ENCODE measurements at places on chromosomes 16 and 17.

- DNase-seq, result no peak
These were observed 345.8 kb upstream of the CDH5 start for GRCh38 chr16:66020642-66021041.

GRCh38 chr16:71758293-71758760, 33.8 kb upstream of the PHLPP2 start:
- DNase-seq, result no peak

DNA sequence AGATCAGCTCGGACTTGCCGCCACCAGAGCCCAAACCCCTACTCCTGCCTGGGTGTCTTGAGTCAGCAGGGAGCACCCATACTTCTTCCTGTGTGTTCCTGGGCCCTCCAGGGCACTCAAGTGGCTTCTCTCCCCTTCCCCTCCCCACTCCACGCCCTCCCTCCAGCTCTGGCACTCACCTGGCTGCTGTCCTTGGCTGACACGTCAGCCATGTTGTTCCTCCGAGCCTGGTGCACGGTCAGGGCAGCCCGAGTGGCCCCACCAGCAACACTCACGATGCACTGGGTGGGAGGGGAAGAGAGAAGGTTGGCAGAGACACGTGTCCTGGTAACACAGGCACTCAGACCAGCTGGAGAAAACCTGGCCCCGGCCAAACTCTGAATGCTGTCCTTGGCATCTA, 11.5 kb downstream of the RUSF1 start:
- DNase-seq, result no peak

- no peak for DNase-seq
These were observed 37.2 kb downstream of the MEAK7 start for GRCh38 chr16:84467256-84467655.

DNA sequence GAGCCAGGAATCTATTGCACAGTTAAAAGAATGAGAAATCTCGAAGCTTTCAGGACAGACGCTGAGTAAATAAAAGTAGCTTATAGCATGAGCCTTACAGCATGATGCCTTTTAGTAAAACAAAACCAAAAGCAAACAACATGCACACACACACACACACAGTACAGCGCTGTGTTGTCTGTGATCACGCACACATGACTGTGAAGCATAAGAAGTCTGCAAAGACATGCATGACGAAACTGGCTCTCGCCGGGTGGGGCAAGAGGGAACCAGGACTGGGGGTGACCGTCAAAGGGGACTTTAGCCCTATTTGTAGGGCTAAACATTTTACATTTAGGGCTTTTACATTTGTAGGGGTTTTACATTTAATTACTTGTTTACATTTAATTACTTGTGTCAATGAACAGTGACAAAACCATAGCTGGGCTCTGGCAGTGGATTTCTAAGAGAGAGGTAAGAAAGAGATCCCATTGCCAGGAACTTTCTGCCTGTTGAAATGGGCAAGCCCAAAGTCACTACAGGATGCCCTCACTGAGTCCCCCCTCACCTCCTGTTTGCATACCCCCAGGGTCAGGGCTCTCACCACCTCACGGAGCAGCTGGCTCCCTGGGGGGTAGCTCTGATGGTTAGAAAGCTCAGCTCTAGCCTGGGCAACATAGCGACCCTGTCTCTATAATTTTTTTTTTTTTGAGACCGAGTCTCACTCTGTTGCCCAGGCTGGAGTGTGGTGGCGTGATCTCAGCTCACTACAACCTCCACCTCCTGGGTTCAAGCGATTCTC, 2.0 kb upstream of the TNFRSF13B start:
- no peak for DNase-seq

DNA sequence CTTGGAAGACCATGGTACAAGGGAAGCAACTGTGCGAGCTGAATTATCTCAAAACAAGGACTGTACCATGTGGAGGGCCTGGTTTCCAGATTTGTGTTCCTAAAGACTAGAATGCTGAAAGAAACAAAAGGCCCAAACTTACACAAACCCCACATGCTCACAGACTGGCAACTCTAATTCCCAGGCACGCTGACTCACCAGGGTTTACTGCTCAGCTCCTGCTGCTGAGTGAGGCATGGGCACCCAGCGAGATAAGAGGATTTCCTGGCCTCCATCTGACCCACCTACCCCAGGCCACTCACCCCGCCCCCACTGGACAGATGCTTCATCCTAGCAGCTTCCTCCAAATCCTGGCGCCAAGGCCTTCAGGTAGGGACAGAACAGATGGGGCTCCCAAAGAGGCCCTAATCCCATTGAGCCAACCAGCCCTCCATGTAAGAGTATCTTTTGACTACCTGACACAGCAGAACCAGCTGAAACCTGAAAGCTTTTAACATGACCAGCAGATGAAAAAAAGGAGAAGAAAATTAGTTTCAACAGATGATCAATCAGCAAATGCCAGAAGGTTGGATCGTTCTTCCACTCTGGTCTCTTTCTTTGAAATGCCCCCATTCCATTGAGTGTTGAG, 33.9 kb downstream of the DCUN1D3 start:
- no peak for DNase-seq

- no peak for DNase-seq
These were observed 1.7 kb downstream of the ABCA8 start for GRCh38 chr17:68953340-68953997.

DNA sequence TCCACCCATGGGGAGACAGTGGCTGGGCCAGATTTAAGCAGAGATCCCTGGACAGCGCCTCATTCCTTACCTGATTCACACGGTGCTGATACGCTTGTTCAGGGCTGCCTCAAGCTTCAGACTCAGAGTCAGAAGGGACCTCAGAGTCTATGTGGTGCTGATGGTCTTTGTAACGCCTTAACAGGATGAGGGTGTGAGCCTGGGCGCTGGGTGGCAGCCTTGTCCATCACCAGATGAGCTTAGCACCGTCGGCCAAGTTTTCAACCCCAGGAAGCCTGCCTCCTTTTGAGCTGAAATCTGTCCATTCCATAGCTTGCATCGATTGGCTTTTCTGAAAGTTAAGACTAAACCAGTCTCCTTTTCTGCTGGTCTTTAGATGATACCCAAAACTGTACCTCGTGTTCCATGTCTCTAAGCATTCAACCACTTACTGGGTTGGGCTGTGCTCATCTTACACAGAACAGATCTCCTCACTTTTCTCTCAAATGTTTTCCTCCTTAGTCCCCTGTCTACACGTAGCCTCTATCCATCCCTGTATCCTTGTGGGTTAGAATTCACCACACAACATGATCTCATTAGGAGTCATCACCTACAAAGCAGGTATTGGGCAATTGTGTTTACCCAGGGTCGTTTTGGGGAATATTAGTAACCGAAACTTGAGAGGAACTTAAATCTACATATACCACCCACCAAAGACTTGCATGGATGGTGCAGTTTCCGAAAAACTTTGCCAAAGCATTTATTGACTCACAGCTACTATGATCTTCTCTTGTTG, 573.4 kb downstream of the CDH13 start:
- no peak for DNase-seq

DNA sequence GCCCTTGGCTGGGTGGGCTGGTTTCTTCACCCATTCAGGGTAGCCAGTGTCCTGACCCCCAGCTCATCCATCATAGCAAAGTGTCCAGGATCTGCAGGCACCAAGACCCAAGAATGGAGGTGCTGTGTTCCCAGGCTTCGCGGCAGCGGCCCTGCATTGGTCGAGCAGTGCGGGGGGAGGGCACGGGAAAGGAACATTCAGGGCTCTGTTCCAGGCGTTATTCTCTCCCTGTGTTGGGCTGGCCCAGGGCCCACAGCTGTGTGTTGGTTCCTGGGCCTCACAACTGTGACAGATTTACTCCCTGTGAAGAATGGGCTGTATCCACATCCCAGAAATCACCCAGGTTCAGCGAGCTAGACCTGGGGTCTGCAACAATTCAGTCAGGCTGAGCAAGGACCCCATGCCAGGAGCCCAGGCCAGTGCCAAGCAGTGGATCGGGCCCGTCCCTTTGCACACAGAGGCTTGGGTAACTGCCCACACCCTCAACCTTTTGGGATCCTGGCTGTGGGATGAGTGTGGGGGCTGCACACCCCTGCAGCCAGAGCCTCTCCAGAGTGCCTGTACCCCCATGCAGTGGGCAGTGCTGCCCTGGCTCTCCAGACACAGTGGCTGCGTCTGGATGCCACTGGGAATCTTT, 10.0 kb downstream of the GPT2 start:
- no peak for DNase-seq

DNA sequence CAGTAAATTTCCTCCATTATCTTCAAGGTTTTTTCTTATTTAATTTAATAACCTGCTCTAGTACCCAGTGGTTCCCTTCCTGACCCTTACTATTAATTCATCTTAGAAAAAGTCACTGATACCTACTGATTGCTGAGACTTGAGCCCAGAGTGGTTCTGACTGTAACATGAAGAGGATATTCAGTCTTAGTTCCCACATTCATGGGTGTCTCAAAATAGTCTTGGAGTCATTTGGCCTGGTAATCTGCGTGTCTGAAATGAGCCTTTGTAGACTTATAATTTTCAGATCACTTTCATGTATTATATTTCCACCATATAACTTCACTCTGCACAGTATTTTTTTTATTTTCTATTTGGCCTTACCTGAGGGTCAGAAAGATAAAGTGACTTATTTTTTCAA, 732.0 kb upstream of the KIF2B start:
- DNase-seq, result no peak

DNA sequence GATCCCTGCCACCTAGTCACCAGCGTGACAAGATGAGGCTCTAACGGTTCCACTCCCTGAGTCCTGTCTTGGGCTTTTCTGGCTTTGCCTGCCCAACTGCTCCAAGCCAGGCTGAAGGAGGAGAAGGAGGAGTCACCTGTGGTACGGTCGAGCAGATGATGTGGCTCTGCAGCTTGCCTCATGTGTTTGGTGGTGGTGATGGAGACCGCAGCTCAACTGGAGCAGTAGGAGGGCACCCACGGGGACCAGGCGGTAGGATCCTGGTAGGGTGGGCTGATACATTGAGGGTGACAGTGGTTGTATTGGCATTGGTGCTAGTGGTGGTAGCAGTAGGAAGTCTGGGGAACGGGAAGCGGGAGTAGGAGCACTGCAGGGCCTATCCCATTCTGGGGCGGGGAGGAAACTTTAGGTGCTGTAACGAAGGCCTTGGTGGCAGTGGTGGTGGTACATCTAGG, 202.8 kb upstream of the WSB1 start:
- DNase-seq, result no peak

DNA sequence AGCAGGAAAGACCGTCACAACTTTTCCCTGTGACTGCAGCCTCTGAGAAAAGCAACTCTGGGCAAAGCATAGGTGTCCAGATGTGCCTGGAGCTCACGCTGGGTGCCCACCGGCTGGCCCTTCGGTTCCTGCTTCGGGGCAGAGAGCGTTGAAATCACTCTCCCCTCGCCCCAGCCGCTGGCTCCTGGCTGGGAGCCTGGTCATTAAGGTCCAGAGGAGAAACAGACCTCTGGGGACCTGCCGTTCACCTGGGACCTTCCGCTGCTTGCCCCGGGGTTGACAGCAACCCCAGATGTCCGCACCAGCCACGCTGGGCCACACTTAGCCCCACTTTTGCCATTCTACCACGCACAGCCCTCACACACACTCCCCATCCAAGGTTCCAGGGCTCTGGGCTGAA, 13.1 kb downstream of the MRM3 start:
- no peak for DNase-seq

GRCh38 chr16:53445534-53445933, 11.3 kb downstream of the RBL2 start:
- DNase-seq, result no peak

GRCh38 chr17:31058976-31059375, 35.8 kb upstream of the NF1 start:
- no peak for DNase-seq

DNA sequence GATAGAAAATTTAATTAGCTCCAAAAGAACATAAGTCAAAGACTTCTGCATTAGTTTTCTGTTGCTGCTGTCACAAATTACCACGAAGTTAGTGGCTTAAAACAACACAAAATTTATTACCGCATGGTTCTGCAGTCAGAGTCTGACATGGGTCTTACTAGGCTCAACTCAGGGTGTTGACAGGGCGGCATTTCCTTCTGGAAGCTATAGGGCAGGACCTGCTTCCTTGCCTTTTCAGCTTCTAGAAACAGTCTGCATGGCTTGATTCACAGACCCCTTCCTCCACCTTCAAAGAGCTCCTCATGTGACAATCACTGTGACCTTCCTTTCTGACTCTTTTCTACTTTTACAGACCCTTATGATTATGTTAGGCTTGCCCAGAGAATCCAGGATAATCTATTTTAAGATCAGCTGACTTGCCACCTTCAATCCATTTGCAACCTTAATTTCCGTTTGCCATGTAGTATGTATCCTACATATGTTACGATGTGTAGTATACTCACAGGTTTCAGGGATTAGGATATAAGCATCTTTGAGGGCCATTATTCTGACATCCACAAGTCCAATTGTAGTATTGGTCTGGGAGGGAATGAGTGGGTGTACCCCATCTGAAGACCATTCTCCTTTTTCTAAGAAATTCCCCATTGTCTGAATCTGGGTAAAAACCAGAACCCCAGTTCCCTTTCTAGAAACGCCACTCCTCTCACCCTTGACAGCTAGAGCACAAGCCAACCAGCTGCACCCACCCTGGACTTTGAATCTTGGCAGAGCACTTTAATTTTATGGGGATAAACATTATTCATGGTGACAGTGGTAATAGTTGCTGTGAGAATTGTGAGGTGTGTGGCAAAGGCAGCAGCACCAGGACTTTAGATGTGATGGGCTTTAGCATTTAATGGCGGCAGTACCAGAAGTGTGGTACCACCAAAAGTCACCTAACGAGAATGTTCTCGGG, 265.5 kb downstream of the KCNJ2 start:
- no peak for DNase-seq

- no peak for DNase-seq
These were observed 280.6 kb upstream of the SALL1 start for GRCh38 chr16:51431517-51432241.

DNA sequence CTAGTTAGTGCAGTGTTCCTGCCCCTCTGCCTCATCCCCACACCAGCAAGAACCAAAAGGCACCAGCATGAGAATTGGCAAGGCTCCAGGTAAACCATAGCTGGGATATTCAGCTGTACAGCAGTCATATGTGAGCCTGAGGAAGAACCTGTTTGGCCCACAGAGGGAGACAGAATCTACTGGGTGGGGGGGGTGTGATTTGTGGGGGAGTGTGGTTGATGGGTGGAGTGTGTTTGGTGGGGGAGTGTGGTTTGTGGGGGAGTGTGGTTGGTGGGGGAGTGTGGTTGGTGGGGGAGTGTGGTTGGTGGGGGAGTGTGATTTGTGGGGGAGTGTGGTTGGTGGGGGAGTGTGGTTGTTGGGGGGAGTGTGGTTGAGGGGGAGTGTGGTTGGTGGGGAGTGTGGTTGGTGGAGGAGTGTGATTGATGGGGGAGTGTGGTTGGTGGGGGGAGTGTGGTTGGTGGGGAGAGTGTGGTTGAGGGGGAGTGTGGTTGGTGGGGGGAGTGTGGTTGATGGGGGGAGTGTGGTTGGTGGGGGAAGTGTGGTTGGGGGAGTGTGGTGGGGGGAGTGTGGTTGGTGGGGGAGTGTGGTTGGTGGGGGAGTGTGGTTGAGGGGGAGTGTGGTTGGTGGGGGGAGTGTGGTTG, 19.5 kb downstream of the MINK1 start:
- no peak for DNase-seq

GRCh38 chr16:87765473-87765775, 362 bp downstream of the KLHDC4 start:
- DNase-seq, result peak; percentile 36

DNA sequence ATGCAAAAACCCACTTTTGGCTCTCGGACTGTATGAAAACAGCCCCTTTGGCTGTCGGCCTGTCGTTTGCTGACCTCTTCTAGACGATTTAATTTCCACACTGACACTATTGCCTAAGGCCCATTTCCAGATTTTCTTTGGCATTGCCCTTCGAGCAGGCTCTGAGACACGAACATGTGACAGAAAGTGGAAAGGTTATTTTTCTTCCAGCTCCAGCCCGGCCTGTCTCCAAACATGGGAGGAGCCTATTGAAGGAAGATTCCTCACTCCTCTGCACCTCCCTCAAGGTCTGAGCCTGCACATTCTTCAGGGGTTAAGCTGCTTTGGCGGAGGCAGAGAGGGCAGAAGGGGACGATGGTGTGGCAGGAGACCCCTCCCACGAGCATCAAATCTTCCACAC, 85.9 kb upstream of the FOXF1 start:
- no peak for DNase-seq

Measured in activated T-helper 1 cell treated with anti-CD3 and anti-CD28 coated beads, Interleukin-2, amount 50 U/mL, for 16 hours (primary cell).